ENCODE measurements at places on chromosomes 16 and 17.

DNA sequence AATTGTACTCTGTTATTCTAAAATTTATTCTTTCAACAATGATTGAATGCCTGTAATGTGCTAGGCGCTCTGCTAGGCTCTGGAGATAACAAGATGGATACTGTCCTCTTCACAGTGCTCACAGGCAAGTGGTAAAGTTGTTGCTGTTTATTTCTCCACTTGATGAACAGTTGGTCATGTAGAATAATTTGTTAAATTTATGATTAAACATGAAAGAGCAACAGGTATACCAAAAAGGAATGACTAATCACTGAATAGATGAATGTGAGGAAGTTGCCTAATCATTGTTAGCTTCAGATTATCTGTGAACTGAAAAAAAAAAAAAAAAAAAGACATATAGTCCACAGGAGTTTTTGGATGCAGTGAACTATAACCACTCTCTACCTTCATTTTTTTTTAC, 62.3 kb downstream of the NFATC3 start:
- no peak for DNase-seq

- no peak for DNase-seq
These were observed 452.7 kb downstream of the TMEM114 start for GRCh38 chr16:8137606-8138005.

DNA sequence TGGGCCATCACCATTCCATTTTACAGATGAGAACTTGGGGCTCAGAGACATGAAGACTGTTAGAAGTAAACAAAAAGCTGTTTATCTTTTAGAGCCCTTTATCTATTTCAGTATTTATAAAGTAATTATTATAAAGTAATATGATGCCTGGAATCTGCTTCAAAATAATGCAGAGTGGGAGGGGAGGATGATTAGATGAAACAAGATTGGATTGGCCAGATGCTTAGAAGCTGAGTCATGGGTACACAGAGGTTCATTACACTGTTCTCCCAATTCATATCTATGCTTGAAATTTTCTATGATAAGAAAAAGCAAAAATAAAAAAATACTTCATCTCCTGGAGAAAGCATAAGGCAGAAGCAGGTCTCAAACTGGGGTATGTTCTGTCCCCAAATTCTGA, 29.4 kb downstream of the TOM1L2 start:
- DNase-seq: no peak

DNA sequence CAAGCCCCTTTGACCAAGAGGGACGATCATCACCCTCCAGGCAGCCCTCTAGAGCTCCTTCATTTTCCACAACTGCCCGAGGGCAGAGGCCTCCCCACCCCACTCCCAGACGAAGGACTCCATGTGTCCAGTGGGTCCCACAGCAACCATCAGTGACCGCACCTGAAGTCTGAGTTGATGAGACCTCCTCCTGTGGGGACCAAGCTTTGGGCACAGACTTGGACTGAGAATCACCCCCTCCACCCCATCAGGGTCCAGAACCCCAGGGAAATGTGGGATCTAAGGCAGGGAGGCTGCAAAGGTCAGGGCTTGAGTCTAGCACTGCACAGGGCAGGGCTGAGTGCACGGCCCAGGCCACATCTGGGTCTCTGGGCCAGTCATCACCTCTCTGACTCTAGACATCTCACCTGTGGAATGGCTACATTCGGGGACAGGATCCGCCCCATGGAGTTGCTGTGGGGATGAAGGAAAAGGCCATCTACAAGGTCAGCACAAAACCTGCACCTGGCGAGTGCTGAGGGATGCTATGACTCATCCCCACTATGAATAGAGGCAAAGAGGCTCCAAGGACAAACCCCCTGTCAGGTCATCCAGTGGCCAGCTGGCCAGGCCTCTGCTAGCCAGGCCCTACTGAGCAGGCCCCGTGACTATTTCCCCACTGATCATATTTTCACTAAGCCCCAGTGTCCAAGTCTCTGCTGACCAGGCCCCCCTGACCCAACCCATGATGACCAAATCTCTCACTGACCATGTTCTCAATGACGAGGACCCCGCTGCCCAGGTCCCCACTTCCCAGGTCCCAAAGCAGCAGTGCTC, 38.4 kb downstream of the TNFRSF13B start:
- DNase-seq: no peak

- no peak for DNase-seq
These were observed 60.1 kb downstream of the TBC1D16 start for GRCh38 chr17:79975498-79976134.

Measured in NCI-H526 (cell line).